Sigmoid colon (tissue), 7 donors: ENCODE measurements at places on chromosomes 11 and 22. TPM values are rescaled to one million over a fixed set of nuclear protein-coding genes. Genes with fewer than 3 reads are reported as not detected.

Gene APOL5
- not detected for polyA plus RNA-seq

Gene LAYN
- 4.8 TPM for polyA plus RNA-seq

Gene TRIM49B
- not detected for polyA plus RNA-seq

Gene MMP27
- polyA plus RNA-seq: not detected

Gene SLC15A3
- 32.0 TPM for polyA plus RNA-seq

Gene MMP3
- polyA plus RNA-seq: not detected

Gene APOA4
- 5.3 TPM for polyA plus RNA-seq

DNA sequence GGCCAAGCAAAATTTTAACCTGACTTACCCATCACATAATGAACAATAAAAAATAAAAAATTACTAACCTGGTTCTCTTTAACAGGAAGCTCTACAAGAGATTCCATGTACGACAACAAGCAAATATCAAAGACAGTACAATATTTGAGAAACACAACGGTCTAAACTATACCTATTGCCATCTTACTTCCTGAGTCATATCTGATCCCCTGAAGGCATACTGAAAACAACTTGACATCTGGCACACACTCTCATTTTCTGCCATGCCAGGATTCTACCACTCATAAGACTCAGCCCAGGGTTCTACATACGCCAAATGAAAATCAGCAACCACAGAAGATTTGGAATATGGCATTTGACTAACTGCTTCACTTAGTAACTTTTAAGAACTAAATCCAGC is 13.8 kb downstream of the DENND5A start:
- DNase-seq: no peak

GRCh38 chr11:46649180-46649738 is 31.9 kb downstream of the ATG13 start:
- DNase-seq: peak; percentile 88

DNA sequence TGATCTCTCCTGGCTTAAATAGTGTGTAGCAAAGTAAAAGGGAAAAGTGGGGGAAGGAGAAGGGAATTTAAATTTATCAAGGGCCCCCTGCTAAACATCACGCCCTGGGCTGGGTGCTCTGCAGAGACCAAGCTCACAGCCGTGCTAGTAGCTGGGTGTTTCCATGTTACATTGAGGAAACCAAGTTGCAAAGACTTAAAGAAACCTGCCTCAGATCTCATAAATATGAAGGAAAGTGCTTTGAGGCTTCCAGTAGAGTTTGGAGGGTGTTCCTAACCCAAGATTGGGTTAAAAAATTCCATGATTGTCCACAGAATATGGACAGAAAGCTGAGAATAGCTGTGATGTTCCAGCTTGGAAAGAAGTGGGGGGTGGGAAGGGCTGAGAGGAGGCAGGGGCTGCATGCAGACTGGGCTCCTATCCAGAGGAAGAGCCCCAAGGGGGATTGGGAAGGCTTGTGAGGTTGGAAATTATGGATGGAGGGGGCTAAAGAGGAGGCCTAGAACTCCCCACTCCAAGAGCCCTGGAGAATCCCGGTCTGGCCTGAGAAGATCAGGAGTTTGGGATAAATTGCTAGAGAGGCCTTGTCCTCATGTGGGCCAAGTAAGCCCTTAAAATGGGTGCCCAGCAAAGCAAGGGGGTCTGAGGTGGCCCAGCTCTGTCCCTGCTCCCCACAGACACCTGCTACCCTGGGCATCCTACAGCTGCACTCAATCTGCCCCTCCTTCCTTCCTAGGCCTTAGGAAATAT is 25.0 kb upstream of the OAF start:
- DNase-seq: peak; percentile 60

DNA sequence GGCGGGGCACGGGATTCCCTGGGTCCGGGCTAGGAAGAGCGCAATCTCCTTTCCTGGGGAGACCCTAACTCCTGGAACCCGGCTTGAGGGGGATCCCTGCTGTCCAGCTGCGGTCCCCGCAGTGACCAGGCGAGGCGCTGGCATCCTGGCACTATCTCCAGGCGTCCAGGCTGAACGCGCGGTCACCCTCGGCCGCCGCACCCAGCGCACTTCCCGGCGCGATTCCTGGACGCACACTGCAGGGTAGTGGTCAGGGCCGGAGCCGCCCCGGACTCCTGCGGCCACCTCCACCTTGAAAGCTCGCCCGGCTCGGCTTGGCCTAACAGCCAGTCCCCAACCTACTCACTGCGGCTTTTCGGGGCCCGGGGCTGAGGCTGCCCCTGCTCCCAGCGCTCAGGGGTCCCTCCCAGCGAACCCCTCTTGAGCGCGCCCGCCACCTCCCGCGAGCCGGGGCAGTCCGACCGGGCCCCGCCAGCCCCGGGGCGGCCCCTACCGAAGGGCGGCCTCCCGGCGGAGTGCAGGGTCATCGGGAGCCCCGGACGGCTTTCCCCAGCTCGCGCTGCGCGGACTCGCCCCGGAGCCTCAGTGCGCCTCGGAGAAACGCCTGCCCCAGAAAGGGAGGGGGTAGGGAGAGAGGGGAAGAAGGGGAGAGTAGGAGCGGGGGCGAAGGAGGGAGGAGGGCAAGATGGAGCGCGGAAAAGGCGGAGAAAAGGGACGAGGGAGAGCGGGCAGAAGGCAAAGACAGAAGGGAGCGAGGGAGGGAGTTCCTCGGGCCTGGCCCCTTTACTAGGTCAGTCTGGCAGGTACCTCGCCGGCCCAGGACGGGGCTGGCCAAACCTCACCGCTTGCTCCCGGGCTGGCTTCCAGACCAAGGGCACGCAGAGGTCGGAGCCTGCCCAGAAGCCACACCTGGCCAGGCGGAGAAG is 1.0 kb downstream of the POU2AF3 start:
- DNase-seq: peak; percentile 83
